ENCODE measurements at places on chromosomes 11 and 22.
A peak's percentile ranks its signal among the peaks of the same experiment; 100 is the strongest.

DNA sequence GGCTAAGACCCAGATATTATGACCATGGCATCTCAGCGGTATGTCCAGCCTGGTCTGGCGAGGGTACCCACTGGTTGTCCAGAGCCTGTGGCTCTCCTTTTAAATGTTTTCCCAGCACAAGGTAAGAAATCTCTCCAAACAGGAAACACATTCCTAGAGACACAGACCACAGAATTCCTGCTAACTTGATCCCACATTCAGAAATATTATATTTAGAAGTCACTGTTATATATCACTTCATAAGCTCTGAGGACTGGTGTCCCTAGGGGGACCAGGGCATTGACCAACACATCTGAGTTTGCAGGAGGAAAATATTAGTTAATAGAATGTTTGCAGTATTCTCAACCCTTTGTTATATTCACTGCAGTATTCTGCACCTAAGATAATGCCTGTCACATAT lies 23.1 kb downstream of the TMPRSS13 start:
- DNase-seq: no peak

DNA sequence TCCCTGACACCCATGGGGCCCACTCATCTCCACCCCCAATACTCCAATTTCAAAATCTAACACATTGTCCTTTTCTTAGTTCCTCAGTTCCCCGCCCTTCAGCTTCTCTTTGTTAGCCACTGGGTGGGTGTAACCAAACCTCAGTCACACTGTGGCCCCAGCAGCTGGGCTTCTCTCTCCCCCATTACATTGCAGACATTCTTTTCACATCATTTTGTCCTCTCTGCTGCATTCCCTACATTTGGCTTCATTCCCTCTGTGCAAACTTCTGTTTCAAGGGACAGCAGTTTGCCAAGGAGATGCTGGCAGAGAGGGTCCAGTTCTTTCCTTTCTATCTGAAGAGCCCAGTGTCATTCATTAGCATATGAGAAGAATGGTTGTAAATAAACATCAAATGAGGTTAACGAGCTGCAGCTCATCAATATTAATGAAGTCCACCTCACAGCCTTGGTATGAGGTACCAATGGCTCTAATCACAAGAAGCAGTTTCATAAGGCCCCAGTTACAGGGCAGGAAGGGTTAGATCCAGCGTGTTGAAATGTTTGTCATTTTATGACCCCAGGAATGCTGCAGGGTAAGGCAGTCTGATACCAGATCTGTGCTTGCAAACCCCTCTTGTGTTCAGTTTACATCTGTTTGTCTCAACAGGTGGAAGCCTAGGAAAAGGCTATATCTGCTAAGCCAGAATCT lies 72.3 kb downstream of the ARFGAP2 start:
- DNase-seq: no peak

DNA sequence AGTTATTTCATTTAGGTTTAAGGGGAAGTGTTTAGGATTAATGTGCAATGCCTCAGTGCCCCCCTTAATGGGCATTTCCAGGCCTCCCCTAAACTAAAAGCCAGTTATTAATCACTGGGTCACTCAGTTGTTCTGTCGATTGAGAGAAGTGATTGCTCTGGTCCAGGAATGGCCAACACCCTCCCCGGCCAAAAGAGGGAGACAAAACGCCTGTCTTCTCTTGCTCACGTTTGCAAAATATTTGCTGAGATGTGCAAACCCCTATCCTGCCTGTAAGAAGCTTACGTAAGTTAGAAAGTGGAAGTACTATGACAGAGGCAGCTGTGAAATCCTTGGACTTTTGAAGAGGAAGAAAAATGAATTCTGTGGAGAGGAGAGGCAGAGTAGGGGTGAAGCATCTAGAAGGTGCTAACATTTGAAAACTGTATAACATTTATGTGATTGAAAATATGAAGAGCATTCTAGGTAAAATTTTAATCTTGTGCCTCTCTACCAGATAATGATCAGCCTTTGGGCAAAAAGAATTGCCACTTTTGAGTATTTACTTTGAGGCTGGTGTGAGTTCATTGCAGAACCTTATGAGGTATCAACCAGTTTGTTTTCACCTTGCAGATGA lies 37.7 kb downstream of the NTM start:
- DNase-seq: no peak

- no peak for DNase-seq
Measured at GRCh38 chr22:19764636-19765476, 4.3 kb downstream of the TBX1 start.

DNA sequence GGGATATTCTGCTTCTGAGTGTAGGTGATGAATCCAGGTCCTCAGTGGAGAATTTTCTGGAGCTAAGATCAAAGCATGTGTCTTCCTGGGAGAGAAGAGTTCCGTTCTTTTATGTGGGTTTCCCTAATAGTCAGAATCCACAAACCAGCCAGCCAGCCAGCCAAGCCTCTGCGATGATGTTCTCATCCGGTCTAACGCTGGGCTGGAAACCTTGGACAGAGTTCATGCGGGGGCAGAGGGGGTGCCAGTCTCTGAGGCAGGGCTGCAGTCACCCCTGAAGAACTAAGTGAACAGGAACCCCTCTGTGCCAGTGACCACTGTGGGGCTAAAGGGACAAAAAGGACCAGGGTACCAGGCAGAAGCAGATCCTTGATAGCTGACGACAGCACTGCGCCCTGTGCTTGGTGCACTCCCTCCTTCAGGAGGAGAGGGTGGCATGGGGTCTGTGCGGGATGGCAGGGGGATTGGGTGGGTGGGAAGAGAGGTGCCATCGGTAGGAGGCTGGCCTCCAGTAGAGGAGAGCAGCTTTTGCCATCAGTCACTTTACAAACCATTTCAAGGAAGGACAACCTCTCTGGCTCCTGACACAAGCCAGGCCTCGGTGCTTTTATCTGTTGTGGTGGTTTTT lies 27.1 kb downstream of the ADAMTS15 start:
- DNase-seq: no peak

DNA sequence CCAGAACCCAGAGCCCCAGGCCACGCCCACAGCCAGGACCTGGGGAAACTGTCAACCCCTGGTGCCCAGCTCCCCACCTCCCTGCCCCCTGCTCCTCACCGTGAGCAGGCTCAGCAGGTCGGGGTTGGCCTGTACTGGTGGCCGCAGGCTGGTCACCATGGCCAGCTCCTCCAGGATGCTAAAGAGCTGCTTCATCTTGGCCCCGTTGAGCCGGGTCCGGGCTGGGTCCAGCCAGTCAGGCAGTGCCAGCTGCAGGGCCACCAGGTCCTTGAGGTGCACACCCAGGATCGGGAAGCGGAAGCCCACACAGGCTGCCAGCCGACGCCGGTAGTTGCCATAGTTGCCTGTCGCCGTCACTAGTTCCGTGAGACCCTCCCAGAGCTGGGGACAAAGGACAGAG lies 7.3 kb downstream of the RASGRP2 start:
- DNase-seq: no peak

- no peak for DNase-seq
Measured at GRCh38 chr22:35742342-35743100, 24.8 kb downstream of the APOL5 start.

DNA sequence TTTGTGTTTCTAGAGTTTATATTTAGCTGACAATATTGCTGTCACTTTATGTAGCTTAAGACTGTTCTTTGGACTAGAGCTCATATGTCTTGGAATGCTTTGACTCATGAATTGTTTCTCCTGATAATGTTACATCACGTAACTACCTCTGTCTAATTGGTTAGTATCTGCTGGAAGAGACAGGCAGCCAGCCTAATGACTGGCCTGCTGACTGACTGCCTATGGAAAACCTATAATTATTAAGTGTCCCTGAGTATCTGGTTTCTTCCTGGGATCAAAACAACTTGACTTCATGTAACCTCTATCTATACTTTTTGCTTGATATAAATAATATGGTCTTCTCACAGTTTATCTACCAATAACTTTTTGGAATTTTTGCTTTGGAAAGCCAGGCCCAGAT lies 9.4 kb downstream of the SOX6 start:
- no peak for DNase-seq

GRCh38 chr11:17693531-17693930 lies 25.8 kb upstream of the MYOD1 start:
- no peak for DNase-seq

GRCh38 chr11:73578592-73579185 lies 19.2 kb downstream of the FAM168A start:
- peak; percentile 61 for DNase-seq

DNA sequence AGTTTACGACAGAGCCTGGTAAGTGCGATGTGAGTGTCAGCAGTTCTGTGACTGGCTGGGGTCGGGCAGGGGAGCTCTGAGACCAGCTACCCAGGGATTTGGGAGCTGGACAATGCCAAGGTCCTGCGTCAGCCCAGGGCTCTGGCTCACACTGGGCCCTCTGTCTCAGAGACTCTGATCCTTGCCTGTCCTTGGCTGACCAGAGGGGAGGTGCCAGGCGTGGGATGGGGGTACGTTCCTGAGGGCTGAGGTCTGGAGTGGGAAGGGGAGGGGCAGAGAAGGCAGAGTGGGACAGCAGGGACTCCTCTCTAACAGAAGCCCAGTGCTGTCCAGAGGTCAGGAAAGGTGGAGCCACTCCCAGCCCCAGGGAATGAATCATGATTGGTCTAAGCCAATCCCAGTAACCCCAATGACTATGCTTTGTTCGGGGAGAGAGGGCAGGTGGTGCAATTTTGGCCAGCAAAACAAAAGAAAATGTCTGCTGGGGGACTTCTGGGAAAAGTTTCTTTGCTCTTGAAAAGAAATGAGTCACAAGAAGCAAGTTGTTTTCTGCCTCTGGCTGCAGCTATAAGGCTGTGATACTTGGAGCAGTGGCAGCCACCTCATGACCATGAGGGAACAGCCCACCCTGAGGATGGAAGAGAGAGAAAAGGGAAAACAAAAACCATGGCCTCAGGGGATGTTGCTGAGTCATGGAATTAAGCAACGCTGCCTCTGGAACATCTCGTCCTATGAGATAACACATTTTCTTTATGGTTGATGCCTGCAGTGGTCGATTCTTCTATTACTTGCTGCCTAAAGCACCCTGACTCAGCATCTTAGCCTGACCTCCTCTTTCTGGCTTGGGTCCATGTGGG lies 108.3 kb downstream of the CHST1 start:
- no peak for DNase-seq

GRCh38 chr11:34633640-34633989 lies 12.7 kb downstream of the EHF start:
- no peak for DNase-seq

DNA sequence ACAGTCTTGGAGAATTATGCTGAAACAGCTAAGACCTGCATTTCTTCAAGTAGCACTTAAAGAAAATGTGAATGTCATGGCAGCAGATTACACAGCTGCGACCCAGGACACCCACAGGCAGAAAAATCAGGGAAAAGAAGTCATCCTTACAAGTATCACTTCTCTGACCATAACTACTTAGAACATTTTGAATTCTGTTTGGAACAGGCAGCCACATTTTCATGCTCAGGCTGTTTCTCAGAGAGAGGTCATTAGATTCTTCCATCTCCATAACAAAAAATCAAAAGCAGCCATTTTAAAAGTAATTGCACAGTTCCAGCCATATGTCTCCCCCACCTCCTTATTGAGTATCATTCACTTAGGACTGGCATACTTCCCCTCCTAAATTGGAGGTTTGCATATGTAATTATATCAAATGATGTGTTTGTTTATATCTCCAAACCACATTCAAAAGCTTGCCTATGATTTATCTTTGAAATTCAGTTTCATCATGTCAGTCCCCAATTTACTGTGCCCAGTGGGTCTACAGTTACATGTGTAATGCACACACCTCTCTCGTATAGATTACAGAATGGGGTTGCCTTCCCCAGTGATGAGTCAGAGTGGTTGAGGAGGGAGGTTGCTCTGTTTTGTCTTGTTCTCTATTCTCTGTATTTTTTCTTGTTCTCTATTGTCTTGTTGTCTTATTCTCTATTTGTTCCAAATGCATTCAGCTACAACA lies 276.5 kb upstream of the MTNR1B start:
- no peak for DNase-seq

DNA sequence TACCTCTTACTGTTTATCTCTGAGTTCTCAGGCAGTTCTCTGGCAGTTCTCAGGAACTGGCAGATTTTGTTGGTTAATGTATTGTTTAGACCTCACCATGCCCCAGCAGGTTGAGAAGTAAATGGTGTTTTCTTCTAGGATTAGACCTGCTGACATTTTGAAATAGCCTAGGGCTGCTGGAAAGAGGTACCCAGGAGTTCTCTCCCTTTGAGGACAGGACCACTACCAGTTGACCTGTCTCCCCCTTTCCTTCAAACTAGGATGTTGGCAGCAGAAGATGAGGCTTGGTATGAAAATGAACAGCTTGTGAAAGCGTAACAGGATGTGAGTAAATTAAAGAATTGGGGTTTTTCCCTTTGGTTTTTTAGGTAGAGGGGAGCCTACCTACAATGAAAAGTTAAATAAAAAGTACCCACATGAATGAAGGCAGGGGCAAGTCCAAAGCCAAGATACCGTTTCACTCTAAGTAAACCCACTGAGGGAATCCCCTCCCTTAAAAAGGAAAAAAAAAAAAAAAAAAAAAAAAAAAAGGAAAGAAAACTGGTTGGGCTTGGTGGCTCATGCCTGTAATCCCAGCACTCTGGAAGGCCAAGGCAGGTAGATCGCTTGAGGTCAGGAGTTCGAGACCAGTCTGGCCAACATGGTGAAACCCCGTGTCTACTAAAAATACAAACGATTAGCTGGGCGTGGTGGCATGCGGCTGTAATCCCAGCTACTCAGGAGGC lies 96.2 kb downstream of the PDHX start:
- no peak for DNase-seq

DNA sequence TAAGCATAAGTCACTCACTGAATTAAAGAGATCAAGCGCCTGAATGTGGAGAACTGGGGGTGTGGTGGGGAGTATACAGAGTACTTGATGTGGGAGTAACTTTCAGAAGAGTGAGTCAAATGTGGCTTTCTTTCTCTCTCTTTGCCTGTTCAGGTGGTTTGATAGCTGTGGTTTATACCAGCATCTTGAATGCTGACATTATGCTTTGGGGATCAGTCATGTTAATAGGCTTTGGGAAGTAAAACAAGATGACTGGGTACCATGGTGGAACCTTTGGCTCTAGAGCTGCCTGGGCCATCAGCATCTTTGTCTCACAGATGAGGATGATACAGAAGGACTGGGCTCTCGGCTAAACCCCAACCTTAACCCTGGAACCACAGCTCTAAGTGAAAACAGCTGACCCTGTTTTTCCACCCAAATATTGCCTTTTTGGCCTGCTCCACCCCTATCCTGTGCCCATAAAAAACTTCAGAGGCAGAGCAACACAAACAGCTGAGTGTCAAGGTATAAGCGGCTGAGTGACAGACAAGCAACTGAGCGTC lies 58.2 kb upstream of the GNAZ start:
- DNase-seq: no peak

- no peak for DNase-seq
Measured at GRCh38 chr11:66680966-66681645, 3.4 kb upstream of the RBM4B start.

DNA sequence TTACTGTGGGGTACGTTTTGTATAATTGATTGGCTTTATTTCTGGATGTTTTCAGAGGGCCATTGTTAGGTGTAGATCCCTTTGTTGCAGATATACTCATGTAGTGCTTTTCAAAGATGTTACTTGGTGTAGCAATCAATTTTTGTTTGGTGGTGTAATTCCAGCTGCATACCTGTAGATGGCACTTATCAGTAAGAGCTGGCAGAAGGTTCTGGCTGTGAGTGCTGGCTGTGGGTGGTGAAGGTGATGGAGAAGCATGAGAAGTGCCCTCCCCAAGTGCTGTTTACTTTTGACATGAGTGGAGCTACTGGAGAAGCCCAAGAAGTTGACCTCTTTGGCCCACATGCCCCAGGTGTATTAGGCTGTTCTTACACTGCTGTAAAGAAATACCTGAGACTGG lies 1074.9 kb downstream of the FAM181B start:
- DNase-seq: no peak

GRCh38 chr11:13140028-13140870 lies 131.1 kb downstream of the RASSF10 start:
- peak; percentile 30 for DNase-seq
